T-cell (primary cell): ENCODE measurements at places on chromosomes 11 and 22. TPM values are rescaled to one million over a fixed set of nuclear protein-coding genes. Genes with fewer than 3 reads are reported as not detected.

The BRMS1 gene
- 44.0 TPM for total RNA-seq

GRCh38 chr11:17790453-17790852 lies 55.9 kb downstream of the KCNC1 start:
- no peak for DNase-seq

DNA sequence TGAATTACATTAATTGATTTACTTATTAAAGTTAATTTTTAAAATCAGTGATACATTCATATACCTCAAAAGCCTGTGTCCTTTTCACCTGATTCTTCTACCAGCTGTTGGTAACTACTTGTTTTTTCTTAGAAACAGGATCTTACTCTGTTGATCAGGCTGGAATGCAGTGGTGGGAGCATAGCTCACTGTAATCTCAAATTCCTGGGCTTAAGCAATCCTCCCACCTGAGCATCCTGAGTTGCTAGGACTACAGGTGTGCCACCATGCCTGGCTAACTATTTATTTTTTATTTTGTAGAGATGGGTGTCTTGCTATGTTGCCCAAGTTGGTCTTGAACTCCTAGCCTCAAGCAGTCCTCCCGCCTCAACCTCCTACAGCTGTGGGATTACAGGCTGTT lies 4.7 kb downstream of the TRIM44 start:
- DNase-seq: no peak

GRCh38 chr11:133520707-133521106 lies 11.6 kb downstream of the OPCML start:
- no peak for DNase-seq
